Hematopoietic multipotent progenitor cell treated with erythropoietin and hydrocortisone succinate and interleukin-3 and kit ligand, for 4 days (in vitro differentiated cells): ENCODE measurements at places on chromosomes 11 and 22.

GRCh38 chr11:46892838-46893237 is 25.5 kb downstream of the LRP4 start:
- DNase-seq: no peak

- DNase-seq: no peak
Observed at GRCh38 chr11:95904009-95904650, 19.8 kb downstream of the MTMR2 start.

- DNase-seq: peak; percentile 99
Observed at GRCh38 chr22:39013942-39014722, at the start of gene APOBEC3C. Gene APOBEC3C (plus strand): TSS chr22:39014257. CDS start chr22:39014363, 106 bp downstream.

GRCh38 chr22:22838148-22838786 is 49.3 kb upstream of the IGLL5 start:
- DNase-seq: peak; percentile 5

DNA sequence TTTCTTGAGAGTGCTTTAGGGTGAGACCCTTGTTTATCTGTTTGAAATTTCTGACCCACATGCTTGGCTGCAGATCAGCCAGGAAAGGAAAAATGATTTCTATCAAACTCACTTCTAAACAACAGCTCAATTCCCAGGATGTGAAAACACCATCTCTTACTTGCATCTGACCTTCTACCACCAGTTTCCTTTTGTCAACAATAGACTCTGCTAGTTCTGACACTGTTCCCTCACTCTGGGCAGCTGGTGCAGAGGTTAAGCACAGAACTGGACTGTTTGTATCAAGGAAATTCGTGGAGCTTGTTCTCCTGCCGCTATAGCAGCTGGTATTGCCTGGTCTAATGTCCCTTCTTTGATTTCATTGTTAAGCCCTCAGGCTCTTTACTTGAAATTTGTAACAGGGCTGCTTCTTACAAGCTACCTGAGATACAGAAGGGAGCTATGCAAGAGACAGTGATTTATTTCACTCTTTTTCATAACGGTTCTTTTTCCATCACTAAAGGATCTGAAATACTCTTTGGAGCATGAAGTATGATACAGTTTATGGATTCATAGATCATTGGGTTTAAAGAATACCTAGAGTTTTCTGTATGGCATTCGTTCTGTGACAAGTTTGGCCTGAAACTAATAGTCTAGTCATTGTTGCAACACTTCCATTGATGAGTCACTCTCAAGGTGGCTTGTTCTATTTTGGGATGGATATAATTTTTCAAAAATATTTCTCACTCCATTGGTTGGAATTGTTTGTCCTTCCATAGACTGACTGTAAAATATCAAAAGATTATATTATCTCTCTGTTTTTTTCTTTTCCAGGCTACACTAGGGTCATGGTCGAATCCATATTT is 178.2 kb upstream of the ZC3H12C start:
- no peak for DNase-seq

GRCh38 chr22:30810105-30810504 is 115.4 kb downstream of the OSBP2 start:
- DNase-seq: peak; percentile 17

DNA sequence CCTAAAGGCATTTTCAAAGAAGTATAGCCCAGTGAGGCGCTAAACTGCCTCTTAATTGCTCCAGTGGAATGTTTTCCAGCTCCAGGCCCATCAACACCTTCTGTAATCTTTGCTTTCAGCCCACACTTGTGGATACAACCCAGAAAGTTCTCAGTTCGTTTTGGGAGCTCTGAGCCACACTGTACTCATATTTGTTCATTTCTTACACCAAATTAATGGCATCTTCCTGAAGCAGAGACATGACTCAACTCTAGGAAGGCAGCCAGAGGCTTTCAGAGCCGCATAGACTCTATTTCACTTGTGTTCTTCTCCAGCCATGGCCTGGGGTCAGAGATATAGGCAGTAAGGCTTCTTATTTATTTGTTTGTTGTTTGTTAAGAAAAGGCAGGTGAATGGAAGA is 175.5 kb upstream of the NCAM1 start:
- DNase-seq: no peak

- peak; percentile 59 for DNase-seq
Observed at GRCh38 chr11:1293619-1294015, 15.8 kb downstream of the TOLLIP start.

- no peak for DNase-seq
Observed at GRCh38 chr22:46538814-46539160, 1.4 kb upstream of the CELSR1 start.

DNA sequence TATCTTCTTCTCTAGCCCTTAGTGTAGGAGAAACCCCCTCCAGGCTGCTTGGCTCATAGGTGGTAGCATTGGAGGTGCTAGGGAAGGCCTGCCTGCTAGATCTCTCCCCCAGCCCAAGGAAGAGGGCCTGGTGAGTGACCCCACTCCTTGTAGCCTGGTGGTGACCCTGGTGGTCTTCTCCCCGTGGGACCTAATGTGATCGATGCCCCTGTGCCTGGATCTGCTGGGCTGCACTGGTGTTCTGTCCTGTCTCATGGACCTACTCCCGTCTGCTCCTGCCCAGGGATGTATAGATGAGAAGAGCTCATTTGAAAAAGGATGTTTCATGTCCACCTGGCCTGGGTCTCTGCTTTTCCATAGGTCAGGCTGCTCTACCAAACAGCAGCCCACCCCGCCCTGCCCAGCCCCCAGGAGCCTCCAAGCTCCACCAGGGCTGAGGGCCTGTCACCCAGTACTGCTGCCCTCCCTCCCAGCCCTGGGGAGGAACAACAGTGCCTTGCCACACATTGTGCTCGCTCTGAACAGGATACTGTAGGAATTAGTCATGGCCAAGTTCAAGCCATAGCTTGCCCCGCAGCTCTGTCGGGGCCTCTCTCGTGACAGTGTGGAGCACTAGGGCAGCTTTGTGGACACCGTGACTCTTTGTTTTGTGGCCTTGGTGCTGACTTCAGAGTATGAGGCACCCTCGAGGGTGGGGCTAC is 19.7 kb downstream of the SLC37A2 start:
- no peak for DNase-seq

GRCh38 chr22:35119494-35119893 is 53.5 kb downstream of the ISX start:
- DNase-seq: no peak

DNA sequence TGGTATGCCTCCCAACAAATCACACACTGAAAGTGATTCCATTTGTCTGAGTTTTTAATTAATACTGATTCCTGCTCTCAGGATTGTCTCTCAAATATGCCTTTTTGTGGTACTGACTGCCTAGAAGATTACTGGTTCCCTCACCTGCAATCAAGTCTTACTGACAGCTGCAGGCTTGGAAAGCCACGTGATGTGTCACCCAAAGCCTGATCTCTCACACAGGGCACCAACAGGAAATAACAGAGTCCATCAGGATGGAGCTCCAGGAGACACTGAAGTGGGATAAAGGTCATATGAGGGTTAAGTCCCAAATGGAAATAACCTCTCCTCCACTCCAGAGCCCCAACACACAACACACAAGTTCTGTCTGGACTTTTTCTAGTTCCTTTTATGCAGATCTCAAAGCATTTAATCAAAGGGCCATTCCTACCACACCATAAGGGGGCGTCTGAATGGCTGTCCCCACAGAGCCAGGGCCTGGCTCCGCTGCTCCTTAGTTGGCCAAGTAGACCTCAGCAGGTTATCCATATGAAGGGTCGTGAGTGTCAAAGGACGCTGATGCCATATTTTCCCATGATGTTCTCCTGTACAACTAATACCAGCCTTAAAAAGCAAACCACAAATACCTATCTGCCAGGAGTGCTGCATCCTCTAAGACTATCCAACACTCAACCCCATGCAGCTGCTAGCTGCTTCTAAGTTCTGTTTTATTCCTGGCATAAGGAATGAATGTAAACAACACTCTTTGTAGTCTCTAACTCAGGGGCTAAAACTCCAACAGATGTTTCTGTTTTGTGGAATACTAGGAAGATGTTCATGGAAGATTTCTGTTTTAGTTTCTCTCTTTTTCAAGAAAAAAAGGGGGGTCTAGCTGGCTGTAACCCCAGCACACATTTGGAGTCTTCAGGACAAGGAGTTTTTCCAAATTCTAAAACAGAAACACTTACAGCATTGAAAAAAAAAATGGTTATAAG is 13.0 kb downstream of the SCUBE2 start:
- no peak for DNase-seq

- no peak for DNase-seq
Observed at GRCh38 chr11:1869427-1870325, 16.8 kb downstream of the LSP1 start.

GRCh38 chr11:2216400-2217064 is 44.9 kb upstream of the TH start:
- no peak for DNase-seq

GRCh38 chr11:45568049-45568448 is 97.4 kb downstream of the CHST1 start:
- DNase-seq: no peak

DNA sequence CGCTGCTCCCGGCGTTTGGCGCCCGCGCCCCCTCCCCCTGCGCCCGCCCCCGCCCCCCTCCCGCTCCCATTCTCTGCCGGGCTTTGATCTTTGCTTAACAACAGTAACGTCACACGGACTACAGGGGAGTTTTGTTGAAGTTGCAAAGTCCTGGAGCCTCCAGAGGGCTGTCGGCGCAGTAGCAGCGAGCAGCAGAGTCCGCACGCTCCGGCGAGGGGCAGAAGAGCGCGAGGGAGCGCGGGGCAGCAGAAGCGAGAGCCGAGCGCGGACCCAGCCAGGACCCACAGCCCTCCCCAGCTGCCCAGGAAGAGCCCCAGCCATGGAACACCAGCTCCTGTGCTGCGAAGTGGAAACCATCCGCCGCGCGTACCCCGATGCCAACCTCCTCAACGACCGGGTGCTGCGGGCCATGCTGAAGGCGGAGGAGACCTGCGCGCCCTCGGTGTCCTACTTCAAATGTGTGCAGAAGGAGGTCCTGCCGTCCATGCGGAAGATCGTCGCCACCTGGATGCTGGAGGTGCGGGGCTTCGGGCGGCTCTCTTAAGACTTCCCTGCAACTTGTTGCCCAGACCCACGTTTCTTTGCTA is at the start of gene CCND1:
Gene CCND1 (plus strand): TSS at position 162 of the 587 bp plus-strand sequence. CDS start 158 bp downstream, at position 320.
- DNase-seq: peak; percentile 89

- DNase-seq: no peak
Observed at GRCh38 chr22:22865311-22866072, 22.1 kb upstream of the IGLL5 start.

DNA sequence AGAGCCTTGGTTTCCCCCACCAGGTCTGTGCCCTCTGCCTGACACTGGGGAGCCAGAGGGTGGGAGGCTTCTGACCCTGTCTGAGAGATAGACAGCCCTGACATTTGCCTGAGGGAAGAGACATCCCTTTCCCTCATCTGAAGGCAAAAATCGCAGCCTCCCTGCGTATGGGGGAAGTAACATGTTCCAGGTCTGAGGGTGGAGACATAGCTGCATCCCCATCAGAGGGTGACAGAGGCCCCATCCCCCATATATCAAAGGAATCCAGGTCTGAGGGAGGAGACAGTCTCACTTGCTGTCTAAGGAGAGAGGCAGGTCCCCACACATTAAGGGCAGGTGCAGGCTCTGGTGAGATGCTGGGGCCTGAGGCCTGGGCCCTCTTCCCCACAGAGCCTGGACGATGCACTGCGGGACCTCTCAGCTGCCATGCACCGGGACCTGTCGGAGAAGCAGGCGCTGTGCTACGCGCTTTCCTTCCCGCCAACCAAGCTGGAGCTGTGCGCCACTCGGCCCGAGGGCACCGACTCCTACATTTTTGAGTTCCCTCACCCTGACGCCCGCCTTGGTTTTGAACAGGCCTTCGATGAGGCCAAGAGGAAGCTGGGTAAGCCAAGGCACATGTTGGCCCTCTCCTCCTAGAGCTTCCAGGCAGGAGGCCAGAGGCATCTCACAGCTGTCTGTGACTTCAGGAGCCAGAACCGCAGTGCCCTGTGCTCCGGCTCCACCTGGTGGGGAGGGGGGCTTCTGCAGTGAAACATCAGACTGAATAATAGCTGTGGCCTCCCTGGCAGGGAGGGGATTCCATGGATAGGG is 16.1 kb upstream of the RELT start:
- DNase-seq: peak; percentile 73

DNA sequence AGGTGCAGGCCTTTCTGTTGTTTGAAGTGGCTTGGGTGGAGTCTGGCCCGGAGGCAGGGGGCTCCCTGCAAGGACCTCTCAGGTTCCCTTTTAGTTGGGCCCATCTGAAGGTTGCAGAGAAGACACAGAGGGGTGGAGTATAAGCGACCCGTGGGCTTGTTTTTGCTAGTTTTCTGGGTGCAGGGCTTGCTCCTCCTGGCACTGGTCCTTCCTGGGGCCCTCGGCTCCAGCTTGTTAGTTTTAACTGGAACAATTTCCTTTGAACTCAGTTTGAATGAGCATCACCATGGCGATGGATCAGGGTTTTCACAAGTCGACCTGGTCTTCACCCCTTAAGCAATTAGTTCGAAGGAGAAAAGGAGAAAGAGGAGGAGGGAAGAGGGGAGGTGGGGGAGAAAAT is 28.5 kb upstream of the OAF start:
- no peak for DNase-seq

DNA sequence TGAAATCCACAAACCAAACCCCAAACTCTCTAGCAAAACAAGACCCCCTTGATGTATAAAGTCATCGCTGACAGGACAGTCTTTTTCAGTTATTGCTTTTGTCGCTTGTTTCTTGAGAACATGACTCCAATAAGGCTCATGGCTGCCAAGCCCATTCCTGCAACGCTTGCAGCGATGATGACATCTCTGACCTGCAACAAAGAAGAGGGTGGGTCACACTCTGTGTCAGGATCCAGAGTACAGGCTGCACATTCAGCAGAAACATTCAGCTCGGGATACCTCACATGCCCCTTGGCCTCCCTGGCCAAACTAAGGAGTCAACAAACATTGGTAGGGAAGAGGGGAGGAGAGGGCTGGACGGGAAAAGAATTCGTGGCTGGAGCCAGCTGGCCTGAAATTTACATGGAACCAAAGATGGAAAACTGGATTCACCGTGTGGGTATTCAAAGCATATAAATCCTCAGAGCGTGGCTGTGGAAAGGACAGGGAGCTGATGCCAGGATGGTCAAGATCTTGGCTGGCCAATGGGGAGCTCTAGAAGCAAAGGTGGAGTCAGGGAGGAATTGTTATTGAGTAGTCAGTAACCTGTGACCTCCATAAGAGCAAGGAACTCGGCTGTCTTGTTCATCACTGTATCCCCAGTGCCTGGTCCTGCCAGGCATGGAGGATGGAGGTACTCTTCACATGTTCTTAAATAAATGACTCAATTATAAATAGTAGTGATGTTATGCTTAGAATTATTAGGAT is 11.8 kb upstream of the PLAAT2 start:
- no peak for DNase-seq

DNA sequence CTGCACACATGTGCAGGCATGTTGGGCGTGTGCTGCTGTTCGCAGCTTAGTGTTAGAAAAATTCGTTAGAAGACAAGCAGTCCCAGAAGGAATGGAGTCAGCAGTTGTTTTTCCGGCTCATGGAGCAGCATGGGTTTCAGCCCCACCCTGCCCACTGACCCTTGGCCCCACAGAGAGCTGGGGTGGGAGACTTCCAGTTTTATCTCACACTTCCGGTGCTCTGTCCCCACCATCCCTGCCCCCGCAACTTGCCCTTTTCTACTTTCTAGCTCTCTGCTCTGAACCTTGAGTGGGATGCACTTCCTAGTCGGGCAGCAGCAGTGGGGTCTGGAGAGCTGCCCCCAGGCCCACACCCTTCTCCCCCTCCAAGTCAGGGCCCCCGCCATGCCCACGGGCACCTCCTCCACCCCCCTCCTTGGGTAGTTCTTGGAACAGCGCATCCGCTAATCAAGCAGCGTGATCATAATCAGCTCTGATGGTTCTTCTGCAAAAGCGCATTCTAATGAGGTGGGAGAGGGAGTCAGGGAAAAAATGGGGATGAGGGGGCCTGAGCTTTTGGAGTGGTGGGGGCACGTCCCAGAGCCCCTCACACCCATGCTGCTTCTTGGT is 184.4 kb downstream of the CEP164 start:
- no peak for DNase-seq
